ENCODE measurements at places on chromosomes 2 and 18.

- peak; percentile 81 for DNase-seq
Observed at GRCh38 chr2:85852937-85853498, 35.8 kb downstream of the ST3GAL5 start.

- no peak for DNase-seq
Observed at GRCh38 chr2:69677914-69678313, 34.4 kb upstream of the AAK1 start.

DNA sequence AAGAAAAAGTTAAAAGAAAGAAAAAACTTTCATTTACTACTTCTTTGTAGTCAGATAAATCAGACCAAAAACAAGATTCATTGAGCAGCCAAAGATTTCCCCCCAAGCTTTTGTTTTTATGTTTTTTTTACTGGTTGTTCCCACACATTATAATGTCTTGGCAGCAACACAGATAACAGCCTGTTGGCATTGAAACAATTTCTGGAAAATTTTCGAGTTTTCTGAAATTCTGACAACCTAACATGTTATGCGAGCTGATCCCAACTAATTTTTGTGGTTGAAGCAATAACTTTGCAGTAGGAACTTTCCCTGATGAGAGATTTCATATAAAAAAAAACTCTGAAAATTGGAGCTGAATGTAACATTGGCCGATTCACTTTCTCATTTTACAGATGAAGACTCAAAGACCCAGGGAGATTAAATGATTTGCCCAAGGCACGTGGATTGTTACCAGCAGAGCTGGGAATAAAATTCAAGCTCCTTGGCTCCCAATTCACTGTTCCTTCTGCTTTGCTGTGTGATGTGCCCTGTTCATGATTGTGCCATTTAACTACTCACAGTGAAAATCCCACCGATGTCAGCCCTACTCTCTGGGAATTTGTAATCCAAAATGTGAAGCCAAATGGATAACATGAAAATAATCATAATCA lies 167.5 kb downstream of the GRB14 start:
- DNase-seq: no peak

GRCh38 chr2:236176417-236176816 lies 8.2 kb upstream of the GBX2 start:
- DNase-seq: no peak

DNA sequence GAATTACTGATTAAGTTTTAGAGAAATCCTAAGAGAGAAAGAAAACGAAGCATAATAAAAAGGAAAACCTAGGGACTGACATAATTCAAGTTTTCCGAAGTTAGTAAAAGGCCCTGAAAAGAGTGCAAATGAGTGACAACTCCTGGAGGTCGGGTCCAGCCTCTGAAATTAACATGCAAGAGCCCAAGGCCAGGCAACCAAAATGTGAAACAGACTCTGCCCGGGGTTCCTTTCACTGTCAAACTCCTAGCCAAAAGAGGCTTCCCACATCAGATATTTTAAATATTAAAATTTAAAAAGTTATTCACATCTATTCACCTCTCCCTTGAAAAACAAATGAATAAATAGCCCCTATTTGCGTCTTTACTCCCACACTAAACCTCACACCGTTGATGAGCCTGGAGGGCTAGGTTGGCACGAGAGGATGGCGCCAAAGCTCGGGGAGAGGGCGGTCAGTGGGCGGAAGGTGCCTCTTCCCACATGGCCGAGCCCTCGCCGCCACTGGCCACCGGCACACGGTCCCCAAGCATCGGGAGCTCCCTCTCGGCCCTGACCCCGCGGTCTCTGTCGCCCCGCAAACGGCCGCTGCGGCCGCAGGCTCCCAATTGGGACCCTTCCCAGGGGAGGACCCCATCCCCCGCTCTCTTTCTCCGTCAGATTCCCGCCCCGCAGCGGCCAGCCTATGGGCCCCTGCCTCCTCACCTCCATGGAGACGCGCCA lies 630 bp downstream of the PPM1G start:
- DNase-seq: no peak

- DNase-seq: no peak
Observed at GRCh38 chr2:119487434-119488244, 36.6 kb downstream of the SCTR start.

All from activated CD8-positive, alpha-beta memory T cell treated with anti-CD3 and anti-CD28 coated beads for 24 hours (primary cell).